RWPE1 (cell line): ENCODE measurements at places on chromosomes 1 and 21.

GRCh38 chr1:151990856-151991198 is 2.8 kb downstream of the S100A10 start:
- DNase-seq: no peak

DNA sequence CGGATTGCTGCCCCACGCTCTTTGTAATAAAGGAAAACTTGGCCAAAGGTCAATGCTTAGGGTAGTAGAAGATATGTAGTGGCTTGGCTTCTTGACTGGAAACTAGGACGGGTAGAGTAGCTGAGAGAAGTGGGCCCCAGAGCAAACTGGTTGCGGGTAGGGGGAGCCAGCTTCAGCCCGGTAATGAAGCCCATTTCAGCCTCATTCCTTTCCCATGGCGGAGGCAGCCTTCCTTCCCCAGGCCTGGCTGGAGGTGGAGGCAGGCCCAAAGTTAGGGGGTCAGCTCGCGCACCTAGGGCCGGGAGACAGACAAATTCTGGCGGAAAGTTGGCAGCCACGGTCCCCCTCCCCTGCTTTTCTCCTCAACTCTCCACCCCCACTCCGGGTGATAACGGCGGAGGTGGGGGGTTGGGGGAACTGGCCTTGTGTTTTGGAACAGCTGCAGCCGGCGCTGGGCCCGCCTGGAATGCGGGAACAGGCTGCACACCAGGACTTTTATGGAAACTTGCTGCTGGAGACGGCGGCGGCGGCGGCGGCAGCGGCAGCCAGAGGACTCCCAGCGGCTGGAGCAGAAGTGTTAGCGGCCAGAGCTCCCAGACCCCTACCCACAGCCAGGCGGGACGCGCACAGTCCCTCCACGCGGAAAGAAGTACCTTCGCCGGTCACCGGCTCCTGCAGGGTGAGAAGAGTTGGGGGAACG is at the start of gene NEXN:
TSS of gene NEXN (plus strand) at position 544 of the 700 bp plus-strand sequence. CDS start 27,483 bp downstream, outside the sequence.
- DNase-seq: peak; percentile 14

DNA sequence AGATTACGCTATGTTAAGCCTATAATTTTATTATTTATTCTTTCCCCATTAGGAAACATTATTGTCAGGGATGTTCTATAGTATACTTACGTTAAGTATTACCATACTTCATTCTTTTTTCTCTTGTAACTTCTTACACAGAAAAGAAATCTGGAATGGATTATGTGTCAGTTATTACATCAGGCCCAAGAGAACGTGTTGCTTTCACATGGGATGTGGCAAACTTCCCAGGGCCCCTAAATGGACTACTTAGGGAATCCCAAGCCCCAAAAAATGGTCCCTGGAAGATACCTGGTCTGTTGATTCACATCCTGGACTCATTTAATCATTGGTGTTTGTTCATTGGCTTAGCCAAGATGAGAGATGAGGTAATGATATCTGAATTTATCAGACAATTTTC is 249.8 kb downstream of the NRIP1 start:
- no peak for DNase-seq

DNA sequence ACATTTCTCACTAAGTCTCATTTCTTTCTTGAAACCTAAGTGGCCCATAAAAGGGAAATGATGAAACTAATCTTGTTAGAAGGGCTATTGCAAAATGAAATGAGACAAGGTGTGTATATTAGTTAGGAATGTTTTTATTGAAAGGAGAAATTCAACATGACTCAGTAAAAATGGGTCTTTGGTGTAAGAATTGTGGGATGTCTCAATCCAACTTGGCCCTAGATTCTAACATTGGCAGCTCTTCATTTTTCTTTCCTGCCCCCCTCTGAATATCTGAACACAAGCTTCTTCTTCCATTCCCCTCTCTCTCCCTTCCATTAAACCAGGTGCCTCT is 26.8 kb upstream of the TARBP1 start:
- peak; percentile 67 for DNase-seq

GRCh38 chr1:66695116-66695515 is 57.1 kb upstream of the DYNLT5 start:
- DNase-seq: no peak

DNA sequence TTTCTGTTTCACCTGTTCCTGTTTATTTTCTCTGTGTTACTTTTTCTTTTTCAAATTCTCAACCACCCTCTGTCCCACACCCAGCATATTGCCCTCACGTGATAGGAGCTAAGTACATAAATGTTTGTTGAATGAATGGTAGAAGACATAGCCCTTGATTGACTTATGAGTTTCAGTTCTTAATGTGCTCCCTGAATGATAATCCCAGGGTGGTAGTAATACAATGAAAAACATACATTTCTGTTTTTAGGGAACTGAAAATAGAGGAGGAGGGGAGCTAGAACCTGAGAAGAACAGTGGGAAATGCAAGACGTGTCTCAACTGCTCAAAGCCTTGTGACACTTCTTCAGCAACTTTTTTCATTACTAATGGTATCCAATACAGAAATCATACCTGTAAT is 147.1 kb downstream of the SPATA46 start:
- no peak for DNase-seq

DNA sequence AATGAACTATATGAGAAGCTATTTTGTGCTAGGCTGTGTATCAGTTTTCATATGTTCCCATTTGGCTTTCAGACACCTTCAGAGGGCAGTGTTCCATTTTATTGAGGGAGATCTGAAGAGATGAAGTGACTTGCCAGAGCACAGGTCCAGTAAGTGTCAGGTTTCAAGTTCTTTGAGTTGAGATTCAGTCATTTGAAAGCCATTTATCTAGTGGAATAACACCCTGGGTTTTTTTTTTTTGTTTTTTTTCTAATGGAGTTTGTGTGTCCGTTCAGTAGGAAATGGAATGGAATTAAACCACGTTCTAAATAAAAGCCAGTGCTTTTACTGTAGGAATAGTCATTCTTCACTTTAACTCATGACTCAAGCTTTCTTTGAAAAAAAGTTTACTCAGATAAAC is 652.9 kb upstream of the USP24 start:
- no peak for DNase-seq

GRCh38 chr1:183590244-183591191 is at the start of gene NCF2:
Gene NCF2, minus strand, starts transcription at chr1:183590459. Its CDS starts 130 bp downstream, at chr1:183590329.
- peak; percentile 26 for DNase-seq

- DNase-seq: no peak
Observed at GRCh38 chr1:207965392-207966387, 54.8 kb upstream of the CD34 start.
